Stimulated activated CD4-positive, alpha-beta T cell treated with anti-CD3 and anti-CD28 coated beads, Interleukin-1b, Interleukin-23, amount 100 ng/mL, for 1 hour (primary cell): ENCODE measurements at places on chromosomes 16 and 17.

DNA sequence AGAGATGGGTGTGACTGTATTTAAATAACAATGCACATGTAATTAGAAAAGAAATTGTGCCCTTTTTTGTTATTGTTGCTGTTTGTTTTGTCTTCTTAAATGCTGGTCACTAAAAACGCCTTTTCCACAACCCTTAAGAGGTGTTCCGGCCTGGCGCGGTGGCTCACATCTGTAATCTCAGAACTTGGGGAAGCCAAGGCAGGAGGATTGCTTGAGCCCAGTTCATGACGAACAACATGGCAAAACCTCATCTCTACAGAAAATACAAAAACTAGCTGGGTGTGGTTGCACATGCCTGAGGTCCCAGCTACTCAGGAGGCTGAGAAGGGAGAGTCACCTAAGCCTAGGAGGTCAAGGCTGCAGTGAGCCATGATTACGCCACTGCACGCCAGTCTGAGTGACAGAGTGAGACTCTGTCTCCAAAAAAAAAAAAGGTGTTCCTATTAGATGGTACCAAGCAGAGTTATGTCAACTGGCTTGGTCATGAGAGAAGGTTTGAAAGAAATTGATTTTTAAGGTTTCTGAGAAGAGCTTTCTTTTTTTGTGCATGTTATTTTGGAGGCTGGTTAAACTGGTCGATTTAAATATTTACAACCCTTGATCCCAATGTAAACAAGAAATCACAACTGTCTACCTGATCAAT lies 23.5 kb upstream of the RFFL start:
- DNase-seq, result no peak

DNA sequence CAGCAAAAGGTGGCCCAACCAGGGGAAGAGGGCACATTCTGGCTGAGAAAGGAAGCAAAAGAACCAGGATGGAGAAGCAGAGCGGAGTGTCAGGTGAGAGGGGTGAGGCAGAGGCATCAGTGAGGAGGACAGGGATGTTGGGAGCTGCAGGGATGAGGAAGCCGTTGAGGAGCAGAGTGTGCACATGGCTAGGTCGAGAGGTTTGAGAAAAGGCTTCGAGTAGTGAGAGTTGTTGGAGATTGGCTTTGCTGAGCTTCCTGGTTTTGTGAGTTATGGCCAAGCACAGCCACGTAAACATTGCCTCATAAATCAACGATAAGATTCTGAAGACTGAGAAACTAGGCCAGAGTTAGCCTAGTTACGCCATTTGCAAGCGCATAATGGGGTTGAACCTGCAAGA lies 26.9 kb downstream of the DNAH2 start:
- DNase-seq, result no peak

DNA sequence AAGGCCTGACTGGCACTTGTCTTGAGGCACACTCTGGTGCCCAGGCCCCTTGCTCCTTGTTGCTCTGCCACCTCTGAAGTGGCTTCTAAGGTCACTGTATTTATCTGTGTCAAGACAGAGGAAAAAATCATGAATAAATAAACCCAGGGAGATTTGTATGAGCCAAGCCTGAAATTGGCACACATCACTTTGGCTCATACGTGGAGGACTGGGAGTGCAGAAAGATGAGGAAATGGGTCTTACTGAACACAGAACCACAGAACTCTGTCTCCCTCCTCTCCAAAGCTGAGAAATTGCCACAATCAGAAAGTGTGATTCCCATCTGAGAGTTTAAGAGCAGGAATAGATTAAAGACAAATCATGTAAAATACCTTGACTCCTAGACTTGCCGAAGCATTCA lies 27.1 kb upstream of the C16orf78 start:
- DNase-seq, result no peak

DNA sequence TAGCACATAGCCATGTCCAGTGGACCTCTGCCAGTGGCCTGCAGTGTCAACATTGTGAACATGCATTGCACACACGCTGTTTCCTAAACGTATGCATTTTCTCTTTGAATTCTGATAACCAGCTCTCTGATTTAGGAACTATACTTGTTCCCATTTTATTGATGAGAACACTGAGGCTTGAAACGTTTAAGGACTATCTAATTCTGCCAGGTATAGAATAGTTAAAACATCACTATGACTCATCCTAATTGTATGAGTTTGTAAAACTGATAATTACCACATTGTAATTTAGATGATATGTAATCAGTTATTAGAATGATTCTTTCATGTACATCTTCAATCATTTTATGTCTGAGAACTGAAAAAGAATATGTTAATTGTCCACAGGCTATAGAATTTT lies 3.1 kb downstream of the BEAN1 start:
- DNase-seq, result no peak

GRCh38 chr16:80718480-80719220 lies 85.7 kb downstream of the CDYL2 start:
- no peak for DNase-seq

- DNase-seq, result no peak
These were observed 123.4 kb upstream of the NOL11 start for GRCh38 chr17:67594115-67594880.

DNA sequence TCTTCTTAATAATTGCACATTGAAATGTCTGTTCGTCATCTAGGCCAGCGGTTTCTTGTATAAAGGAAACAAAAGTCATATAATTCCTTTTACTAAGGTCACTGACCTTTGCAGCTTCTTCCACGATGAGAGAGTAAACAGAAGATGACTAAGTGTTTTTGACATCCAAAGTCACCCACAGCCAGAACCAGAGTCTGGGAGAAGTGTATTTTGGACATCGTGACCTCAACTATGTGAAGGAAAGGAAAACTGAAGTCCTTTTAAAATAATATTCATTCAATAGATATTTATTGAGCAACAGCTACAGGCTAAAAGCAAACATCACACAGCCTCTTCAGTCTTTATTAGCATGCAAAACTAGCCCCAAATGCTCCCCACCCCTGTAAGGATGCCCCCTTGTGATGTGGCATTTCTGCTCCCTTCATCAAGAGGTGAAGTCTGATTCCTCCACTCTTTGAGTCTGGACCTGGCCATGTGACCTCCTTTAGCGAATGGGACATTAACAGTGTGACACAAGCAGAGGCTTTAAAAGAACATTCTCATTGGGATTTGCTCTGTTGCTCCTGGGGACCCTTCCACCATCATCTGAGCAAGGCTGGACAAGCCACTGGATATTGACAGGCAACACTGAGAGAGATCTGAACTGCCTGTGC lies 8.1 kb upstream of the PMP22 start:
- DNase-seq, result no peak

DNA sequence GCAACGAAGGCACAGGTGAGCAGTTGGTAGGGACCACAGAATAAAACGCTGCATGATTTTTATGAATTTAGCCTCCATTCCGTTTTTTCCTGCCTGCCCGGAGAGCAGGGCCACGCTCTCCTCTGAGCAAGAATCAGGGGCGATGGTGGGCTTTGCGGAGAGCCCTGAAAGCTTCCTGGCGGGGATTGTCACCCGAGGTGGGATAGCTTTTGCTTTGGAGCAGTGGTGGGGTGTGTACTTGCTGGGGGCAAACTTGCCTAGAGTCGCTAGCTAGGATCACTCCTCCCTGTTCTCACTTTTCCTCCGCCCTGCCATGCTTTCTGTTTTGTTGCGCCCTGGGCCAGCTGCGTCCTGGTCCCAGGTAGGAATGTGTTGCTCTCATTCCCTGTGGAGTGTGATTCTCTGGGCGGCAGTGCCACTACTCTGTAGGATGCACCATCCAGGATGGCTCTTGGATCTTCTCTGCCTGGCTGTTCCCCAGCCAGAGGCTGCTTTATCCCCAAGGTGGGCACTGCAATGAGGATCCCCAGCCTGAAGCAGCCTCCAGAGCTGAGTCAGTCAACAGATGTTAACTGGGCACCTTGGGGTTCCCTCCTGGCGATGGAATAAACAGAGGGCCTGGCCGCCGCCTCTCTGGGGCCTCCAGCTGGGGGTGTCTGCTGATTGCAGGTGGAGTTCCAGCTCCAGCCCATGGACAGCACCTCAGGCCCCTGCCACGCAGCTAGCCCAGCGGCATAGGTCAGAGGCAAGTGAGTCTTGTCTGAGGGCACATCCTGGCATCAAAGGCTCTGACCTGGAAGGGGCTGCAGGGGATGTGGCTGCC lies 360.9 kb upstream of the TNRC6C start:
- no peak for DNase-seq
